ENCODE measurements at places on chromosomes 1 and 21.

GRCh38 chr1:74584185-74584584 lies 71.8 kb upstream of the LRRC53 start:
- no peak for DNase-seq

- no peak for DNase-seq
Observed at GRCh38 chr1:164868990-164869389, 310.0 kb downstream of the PBX1 start.

DNA sequence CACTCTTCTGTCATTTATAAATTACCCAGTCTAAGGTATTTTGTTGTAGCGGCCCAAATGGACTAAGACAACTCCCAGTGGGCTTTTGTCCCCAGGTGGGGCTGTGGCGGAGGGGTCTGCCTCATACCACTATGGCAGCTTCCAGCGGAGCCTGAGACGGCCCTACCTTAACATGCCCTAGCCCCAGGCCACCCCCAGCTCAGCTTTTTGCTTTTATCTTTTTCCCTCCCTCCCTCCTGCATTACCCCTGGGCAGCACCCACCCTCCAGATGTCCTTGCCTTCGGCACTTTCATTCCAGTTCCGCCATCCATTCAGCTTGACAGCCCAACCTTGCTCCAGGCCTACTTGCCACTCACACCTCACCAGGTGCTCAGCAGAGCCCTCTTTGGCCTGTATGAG lies 307.3 kb downstream of the PTPRU start:
- no peak for DNase-seq

DNA sequence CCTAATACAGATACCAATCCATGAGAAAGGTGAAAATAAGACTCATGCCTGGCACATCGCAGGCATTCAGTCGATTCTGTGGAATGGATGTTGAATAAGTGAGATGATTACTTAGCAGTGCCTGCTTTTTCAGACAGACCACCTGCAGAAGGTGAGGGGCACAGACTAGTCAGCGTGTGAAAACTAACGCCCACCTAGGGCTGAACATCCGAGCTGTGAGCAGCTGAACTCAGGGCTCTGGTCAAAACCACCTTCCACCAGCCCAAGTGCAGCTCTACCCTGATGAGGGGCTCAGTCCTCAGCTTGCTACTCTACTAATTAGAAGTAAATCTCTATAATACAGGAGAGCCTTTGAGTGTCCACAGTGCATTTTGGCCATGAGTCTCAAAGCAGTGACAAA lies 32.5 kb downstream of the LMX1A start:
- DNase-seq = no peak

DNA sequence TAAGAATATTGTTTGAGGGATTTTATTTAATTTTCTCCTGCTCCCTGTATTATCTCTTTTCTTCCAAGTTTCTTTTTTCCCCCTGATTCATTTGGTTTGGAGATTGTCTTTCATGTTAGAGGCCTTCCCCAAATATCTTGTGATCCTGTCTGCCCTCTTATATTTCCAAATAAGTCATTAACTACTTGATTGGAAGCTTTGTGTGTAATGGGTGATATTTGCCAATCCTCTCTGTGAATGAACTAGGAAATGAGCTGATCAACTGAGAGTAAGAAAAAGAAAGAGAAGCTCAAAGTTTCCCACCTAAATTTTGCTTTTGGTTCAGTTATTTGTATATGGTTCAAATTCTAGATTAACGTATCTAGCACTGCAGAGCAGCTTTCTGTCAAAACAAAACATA lies 23.6 kb upstream of the LY9 start:
- DNase-seq = no peak

DNA sequence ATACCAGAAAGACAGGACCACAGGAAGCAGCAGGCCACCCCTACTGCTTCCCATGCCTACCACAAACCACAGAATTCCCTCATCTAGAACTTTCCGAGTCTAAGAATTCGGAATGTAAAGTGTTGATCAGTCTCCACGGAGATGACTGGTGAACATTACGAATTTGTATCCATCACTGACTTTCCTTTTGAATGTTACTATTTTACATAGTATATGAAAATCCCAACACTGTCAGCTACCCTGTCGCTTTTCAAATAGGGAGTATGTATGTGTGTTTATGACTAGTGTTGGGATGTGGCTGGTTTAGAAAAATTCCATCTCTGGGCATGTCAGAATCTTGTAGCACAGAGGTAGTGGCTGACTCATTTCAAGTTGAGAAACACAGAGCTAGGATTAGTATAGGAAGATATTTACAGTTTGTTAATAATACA lies 118.2 kb downstream of the COQ8A start:
- DNase-seq = no peak

GRCh38 chr21:36698981-36699545 lies at the start of gene SIM2:
Gene SIM2 (plus strand): TSS chr21:36699115. CDS start chr21:36699747, 632 bp downstream.
- DNase-seq = no peak

DNA sequence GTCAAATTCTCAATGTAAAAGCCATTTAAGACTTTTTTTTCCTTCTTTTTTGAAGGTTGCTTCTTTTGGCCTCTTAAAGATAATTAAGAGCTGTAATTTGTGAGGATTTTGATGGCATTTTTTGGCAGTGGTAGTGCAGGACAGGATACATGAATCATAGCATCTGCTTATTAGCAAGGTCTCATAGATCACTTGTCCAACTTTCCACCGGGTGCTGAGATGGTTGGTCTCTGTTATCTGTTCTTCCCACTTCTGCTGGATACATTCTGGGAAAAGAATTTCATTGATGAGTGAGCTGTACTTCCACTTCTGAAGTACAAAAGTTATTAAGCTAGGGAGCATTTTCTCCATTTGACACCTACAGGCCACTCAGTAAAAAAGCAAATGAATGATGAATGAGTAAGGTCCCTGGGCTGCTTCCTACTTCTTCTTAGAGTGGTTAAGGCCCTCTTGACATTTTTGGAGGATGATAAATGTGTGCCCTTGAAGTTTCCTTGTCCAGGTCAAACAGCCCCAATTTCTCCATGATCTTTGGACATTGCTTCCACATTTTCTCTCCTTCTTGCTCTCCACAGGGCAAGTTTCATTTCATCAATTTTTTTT lies 100.6 kb downstream of the ROR1 start:
- no peak for DNase-seq

DNA sequence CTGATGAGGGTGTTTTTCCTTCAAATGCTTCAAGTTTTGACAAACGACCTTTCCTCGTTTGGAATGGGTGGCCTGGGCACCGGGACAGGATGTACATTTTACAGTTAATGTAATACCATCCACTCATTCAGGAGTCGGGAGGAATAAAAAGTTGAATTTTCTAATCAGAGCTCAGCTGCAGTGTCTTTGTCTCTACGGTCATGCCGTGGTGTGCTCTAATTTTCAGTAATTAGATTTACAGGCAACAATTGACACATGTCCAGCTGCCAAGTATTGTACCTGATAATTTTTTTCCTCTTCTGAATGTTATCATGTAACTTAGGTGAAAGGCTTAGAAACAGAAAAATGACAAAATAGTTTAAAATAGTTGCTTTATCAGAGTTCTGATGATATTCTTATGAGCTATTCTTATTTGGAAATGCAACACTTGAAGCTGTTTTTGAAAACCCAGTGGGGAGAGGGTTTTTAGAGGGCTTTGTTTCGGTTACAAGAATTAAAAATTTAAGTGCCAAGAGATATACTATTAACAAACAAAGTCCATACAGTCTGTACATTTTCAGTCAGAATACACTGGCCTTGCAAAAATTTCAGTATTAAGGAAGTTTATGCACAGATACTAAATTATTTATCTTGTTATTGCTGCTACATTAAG lies 1.0 kb downstream of the CDKN2C start:
- DNase-seq = no peak

DNA sequence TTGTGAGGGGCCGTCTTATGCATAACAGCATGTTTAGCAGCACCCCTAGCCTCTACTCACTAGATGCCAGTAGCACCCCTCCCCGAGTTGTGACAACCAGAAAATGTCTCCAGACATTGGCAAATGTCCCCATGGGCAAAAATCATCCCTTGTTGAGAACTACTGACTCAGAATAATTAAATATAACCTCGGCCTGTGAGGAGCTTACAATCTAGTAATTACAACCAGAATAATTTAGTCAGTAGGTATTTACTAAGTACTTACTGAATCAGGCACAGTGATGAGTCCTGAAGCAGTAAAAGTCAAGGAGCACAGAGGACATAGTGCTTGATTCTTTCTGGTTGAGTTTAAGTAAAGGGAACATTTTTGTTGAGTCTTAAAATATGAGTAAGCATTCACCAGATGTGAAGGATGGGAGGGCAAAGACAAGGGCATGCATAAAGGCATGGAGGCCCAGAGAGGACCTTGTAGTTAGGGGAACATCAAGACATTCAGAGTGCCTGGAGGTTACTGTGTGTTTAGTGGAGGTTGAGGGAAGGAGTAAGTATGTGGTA lies 44.1 kb upstream of the KCNQ4 start:
- DNase-seq = no peak

- no peak for DNase-seq
Observed at GRCh38 chr1:193120604-193121166, 1.1 kb upstream of the CDC73 start.

DNA sequence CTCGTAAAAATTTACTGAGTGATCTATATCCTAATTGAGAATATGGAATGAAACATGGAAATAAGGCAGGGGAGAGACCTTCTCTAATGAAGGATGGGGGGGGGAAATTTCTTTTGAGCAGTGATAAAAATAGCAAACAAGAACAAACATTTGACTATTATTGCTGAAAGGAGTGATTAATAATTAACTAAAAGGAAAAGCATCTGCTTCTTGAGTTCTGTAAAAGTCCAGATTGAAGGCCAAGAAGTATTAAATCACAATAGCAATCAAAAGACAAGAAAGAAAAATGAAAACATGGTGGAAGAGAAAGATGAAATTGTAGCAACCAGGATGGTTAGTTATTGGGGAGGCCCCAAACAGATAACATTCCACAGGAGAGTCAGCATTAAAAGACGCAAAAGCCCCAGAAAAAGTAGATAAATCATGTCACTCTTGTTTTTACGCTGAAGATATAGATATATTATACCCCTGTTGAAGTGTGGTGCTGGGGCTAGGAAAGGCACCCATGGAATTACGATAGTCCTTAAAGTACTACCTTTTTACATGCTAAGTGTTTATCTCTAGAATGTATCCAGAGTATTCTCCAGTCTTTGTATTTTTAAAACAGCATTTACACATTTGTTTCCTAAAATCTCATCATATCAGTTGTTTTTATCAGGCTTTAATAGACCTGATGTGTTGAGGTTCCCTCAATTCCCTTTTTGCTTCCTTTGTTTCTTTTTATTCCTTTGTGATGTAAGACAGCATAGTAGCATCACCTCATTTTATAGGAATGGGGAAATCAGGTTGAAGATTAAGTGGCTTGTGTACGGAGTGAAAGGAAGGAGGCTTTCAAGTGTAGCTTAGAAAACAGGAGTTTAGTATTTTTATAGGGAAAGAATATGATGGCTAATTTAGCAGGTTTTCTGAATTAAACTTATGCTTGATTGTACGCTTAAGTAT lies 28.9 kb downstream of the DISP1 start:
- DNase-seq = no peak

- DNase-seq = no peak
Observed at GRCh38 chr1:39735731-39736130, 3.0 kb upstream of the PPIE start.

DNA sequence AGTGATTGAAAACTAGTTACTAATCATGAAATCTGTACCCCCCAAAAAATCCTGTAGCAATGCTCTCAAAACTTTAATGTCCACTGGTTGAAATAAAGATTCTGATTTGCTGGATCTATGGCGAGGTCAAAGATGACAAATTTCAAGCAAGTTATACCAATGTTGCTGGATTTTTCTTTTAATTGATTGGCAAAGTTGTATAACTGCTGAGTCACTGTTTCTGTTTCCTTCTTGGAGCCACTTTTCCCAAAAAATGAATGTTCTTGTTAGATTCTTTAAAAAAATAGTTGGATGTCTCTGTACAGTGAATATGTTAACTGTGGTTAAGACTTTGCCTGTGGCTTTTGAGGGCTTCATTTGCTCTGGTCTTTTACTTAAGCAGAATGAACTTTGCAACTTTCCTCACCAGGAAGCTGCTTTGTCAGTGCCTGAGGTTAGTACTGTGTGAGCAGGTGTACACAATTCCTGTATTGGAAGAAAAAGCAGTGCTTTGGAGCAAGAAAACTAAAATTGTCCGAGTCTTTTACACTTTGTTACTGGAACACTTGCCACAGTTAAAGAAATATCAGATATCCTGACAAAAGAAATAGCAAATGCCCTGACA lies 1211.9 kb downstream of the MRPL39 start:
- no peak for DNase-seq

DNA sequence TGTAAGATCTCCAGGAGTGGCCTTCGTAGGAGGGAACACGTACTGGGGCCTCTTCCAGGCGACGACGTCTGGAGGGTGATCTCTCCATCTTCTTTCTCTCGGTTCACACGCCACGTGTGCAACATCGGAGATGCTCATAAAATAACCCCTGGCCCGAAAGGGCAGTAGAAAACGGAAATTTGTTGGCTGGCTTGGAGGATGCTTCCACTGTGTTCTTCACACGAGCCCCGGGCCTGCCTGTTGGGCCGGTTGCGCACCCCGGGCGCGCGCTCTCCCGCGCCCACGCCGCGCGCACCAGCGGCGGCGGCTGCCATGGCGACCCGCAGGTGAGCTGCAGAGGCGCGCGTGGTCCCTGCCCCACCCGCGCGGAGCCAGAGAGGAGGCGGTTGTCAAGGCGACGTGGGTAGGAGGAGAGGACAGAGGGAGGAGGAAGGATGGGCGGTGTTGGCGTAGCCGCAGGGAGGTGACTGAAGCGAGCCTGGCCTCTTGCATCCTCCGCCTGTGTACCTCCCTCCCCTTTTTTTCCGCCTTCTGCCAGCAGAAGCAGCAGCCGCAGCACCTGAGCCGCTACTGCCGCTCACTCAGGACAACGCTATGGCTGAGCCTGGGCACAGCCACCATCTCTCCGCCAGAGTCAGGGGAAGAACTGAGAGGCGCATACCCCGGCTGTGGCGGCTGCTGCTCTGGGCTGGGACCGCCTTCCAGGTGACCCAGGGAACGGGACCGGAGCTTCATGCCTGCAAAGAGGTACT lies at the start of gene ELAPOR1:
TSS of gene ELAPOR1 (plus strand) at position 526 of the 752 bp plus-strand sequence. CDS start at position 595, 69 bp downstream.
- peak; percentile 77 for DNase-seq

DNA sequence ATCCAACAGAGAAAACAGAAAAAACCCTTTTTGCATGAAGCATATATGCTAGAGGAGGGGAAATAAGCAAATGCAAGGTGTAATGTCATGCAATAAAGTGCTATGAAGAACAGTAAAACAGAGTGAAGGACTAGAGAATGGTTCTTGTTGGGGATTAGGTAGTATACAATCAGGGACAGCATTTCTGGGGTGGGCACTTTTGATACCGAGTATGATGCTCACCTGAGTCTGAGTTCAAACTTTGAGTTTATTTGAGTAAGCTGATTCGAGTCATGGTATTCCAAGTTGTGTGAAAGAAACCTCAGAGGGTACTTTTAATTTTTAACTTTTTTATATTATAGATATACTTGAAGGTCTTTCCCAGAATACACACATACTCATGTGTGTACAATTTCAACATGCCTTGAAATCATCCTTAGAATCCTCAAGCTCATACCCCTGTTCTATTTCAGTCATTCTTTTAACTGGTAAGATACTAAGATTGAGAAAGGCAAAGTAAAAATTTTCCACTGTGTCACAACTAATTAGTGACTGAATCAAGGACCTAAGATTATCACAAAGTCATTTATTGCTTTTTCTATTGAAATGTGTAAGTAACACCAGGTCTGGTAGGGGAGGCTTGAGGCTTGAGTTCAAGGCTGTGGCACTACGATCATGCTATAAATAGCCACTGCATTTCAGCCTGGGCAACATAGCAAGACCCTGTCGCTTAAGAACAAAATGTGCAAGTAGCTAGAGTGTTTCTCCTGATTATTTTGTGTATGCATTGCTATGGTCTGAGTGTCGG lies 12.1 kb downstream of the LRRC8B start:
- DNase-seq = no peak

Data from activated naive CD4-positive, alpha-beta T cell treated with anti-CD3 and anti-CD28 coated beads, Interleukin-2, amount 50 U/mL, for 72 hours (primary cell).